Stomach (tissue), 19 donors: ENCODE measurements at places on chromosomes 2 and 18. TPM values are rescaled to one million over a fixed set of nuclear protein-coding genes. Genes with fewer than 3 reads are reported as not detected.

MDH1B gene
- total RNA-seq = 0.58 TPM

GRCh38 chr2:284896-285492, 2.9 kb downstream of the ALKAL2 start:
- H3K27ac ChIP-seq = no peak overlapping the region
- H3K36me3 ChIP-seq = peaks cover 30% of the 10 kb centered on the region
- DNase-seq = no peak
- peaks cover 31% of the 10 kb centered on the region for H3K4me1 ChIP-seq
- H3K27me3 ChIP-seq = peaks cover 9% of the 10 kb centered on the region

DNA sequence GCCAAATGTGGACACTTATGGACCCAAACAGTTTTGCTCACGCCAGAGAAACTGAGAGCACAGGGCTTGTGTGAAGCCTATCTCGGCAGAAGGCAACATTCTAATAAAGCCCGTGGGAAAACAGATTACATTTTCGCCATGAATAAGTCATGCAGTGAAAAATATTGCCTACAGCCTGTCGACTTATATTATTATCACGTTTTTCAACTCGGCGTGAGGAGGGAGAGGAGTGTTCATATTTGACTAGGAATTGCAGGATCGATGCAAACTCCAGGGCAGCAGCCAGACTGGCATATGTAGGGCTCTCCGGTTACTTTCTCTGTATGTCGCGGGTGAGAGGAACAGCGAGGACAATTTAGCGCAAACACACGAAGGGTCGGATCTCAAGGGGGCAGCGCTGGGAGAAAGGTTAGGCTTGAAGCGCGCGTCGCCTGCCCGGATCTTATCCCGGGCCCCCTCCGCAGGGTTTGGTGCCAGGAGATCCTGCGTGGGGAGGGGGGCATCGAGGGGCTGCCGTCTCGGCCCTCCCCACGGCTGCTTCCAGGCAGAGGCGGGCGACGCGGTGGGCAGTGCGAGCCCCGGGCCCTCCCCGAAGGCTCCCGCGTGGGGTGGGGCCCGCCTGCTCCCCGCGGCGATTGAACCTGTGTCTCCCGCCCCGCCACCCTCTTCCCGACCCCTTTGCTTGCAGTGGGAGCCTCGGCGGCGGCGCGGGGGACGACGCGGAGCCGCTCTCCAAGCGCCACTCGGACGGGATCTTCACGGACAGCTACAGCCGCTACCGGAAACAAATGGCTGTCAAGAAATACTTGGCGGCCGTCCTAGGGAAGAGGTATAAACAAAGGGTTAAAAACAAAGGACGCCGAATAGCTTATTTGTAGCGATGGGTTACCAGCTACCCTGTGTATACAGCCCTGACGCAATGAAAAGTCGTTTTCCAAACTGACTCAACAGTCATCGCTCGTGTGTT, 4.4 kb downstream of the ADCYAP1 start:
- no peak overlapping the region for H3K27ac ChIP-seq
- H3K27me3 ChIP-seq = peaks cover 47% of the 10 kb centered on the region
- peak overlapping the region; percentile 39 for H3K4me3 ChIP-seq
- peaks cover 42% of the 10 kb centered on the region for H3K4me1 ChIP-seq
- H3K36me3 ChIP-seq = no peaks in the 10 kb centered on the region

DNA sequence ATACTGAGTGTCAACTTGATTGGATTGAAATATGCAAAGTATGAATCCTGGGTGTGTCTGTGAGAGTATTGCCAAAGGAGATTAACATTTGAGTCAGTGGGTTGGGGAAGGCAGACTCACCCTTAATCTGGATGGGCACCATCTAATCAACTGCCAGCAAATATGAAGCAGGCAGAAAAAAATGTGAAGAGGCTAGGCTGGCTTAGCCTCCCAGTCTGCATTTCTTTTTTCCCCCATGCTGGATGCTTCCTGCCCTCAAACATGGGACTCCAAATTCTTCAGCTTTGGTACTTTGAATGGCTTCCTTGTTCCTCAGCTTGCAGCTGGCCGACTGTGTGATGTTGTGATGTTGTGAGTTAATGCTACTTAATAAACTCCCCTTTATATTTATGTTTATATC, 577.4 kb downstream of the CPS1 start:
- no peaks in the 10 kb centered on the region for H3K4me1 ChIP-seq
- no peaks in the 10 kb centered on the region for H3K27me3 ChIP-seq
- H3K36me3 ChIP-seq = no peaks in the 10 kb centered on the region
- H3K27ac ChIP-seq = no peak overlapping the region

DNA sequence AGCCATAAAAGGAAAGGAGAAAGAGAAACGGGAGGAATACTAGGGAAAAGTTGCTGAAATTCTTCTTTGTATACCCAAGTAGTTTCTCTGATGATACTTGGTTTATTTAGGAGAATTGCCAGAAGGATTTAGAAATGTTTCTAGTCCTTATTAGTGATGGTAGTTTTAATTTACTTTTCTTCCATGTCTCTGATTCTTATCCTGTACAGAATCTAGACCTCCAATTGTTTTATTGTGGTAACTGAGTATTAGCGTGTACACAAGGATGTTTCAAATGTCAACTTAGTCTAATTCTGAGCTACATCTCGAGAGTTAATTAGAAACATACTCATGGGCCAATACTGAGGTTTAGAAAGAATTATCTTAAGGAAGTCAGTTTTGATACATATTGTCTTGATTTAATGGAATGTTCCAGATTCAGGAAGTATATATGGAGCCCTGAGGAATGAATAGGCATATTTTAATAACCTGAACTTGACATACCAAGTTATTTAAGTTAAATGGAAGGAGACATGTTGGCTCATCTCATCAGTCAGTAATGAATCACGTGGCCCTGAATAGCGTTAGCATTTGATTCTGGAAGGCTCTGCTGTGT, 219.6 kb downstream of the LTBP1 start:
- H3K27ac ChIP-seq = no peak overlapping the region
- no peak overlapping the region for H3K4me3 ChIP-seq

DNA sequence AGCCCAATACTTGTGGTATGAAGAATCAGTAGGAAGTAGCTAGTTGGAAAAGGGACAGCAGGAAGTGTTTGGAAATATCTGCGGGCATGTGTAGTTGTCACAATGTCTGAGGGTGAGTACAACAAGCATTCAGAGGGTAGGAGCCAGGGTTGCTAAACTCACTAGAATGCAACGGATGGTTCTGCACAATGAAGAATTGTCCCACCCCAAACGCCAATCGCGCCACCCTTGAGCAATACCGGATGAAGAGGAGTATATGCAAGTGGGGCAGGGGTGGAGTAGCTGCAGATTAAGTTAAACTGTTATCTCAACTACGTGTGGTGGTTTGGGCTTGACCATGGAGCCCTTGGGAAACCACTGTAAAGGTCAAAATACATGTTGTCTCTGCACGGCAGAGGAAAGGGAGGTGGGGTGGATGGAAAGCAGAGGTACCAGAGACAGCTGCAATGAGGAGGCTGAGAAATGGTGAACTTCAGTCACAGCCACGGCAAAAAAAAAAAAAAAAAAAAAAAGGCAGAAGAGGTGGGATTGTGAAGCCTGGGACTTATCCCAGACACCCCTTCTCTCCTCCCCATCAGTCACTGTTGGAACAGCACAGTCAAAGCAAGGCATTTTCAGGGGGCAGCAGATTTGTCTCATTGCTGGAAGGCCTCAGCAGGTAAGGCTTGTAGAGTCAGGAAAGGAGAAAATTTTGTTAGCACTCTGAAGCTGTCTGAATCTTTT, 5.2 kb downstream of the CCL20 start:
- no peaks in the 10 kb centered on the region for H3K27me3 ChIP-seq
- peak overlapping the region; percentile 39 for H3K27ac ChIP-seq
- no peaks in the 10 kb centered on the region for H3K4me1 ChIP-seq
- DNase-seq = no peak
- no peak overlapping the region for H3K4me3 ChIP-seq
- no peaks in the 10 kb centered on the region for H3K36me3 ChIP-seq

GRCh38 chr2:86821842-86822241, 31.1 kb upstream of the CD8A start:
- no peaks in the 10 kb centered on the region for H3K4me1 ChIP-seq
- H3K27ac ChIP-seq = no peak overlapping the region
- no peaks in the 10 kb centered on the region for H3K36me3 ChIP-seq
- no peak for DNase-seq
- H3K4me3 ChIP-seq = no peak overlapping the region
- no peaks in the 10 kb centered on the region for H3K27me3 ChIP-seq

- no peaks in the 10 kb centered on the region for H3K4me1 ChIP-seq
- no peaks in the 10 kb centered on the region for H3K36me3 ChIP-seq
- H3K27ac ChIP-seq = no peak overlapping the region
- no peak overlapping the region for H3K4me3 ChIP-seq
Measured at GRCh38 chr18:46793565-46793964, 36.7 kb upstream of the ST8SIA5 start.

GRCh38 chr18:44579028-44579702, 101.5 kb upstream of the SETBP1 start:
- H3K4me3 ChIP-seq = no peak overlapping the region
- no peaks in the 10 kb centered on the region for H3K4me1 ChIP-seq
- no peak overlapping the region for H3K27ac ChIP-seq
- no peaks in the 10 kb centered on the region for H3K27me3 ChIP-seq

DNA sequence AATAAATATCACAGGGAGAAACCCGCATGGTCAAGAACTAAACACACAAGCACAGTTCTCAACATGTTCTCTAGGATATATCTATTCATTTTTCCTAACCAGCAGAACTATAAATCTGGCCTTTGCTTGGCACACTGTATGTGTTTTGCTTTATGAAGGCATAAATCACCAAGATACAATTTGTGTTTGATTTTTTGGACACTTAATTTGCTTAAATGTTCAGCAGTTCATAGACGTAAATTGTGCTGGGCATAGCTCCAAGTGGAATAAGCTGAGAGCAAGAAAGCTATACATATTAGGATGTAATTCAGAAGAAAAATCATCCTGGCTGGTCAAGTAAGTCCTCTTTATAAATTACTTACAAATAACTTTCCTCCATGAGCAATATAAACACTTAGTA, 341.5 kb upstream of the ATP5MC3 start:
- H3K36me3 ChIP-seq = no peaks in the 10 kb centered on the region
- no peaks in the 10 kb centered on the region for H3K27me3 ChIP-seq
- H3K4me3 ChIP-seq = no peak overlapping the region
- no peak for DNase-seq
- no peaks in the 10 kb centered on the region for H3K4me1 ChIP-seq
- no peak overlapping the region for H3K27ac ChIP-seq

UGT1A5 gene
- total RNA-seq = 1.7 TPM

DNA sequence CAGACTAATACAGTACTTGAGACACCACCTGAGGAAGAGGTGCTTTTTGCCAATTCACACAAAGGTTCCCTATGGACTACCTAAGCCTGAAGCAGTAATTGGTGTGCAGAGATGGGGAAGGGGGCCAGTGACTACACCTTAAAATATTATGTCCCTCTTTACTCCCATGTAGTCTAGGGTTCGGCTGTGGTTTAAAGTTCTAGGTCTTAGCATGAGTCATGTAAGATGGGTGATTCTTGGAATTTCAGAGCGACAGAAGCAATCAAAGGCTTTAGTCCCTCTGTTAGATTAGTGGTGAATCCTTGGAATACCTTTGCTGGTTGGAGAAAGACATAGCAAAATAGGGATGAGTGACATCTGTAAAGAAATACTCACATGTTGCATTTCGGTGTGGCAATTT, 14.3 kb upstream of the CCDC85A start:
- no peak overlapping the region for H3K27ac ChIP-seq
- no peaks in the 10 kb centered on the region for H3K27me3 ChIP-seq
- no peak for DNase-seq
- H3K36me3 ChIP-seq = no peaks in the 10 kb centered on the region

- H3K27ac ChIP-seq = no peak overlapping the region
- H3K4me3 ChIP-seq = no peak overlapping the region
- H3K4me1 ChIP-seq = no peaks in the 10 kb centered on the region
- peaks cover 3% of the 10 kb centered on the region for H3K36me3 ChIP-seq
- no peaks in the 10 kb centered on the region for H3K27me3 ChIP-seq
- DNase-seq = no peak
Measured at GRCh38 chr2:68375582-68375981, 10.5 kb downstream of the PLEK start.

GRCh38 chr18:73750052-73750451, 397.6 kb downstream of the FBXO15 start:
- no peaks in the 10 kb centered on the region for H3K4me1 ChIP-seq
- H3K27me3 ChIP-seq = no peaks in the 10 kb centered on the region
- no peak overlapping the region for H3K27ac ChIP-seq
- DNase-seq = no peak
- H3K36me3 ChIP-seq = no peaks in the 10 kb centered on the region
- H3K4me3 ChIP-seq = no peak overlapping the region

DUSP19 gene
- 4.5 TPM for total RNA-seq

DNA sequence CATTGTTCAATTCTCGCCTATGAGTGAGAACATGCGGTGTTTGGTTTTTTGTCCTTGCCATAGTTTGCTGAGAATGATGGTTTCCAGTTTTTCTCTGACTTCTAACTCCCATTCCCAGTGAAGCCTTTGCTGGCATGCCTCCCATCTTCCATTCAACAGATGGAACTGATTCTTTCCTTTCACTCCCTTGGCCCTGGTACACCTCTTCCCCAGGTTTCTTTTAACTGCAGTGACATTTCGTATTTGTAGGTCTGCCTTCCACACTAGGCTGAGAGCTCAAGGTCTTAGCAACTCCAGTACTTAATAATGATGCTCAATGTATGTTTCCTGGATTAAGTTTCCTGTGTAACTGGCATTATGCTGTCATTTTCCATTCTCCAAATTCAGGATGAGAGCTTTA, 48.5 kb downstream of the GAREM1 start:
- peak; percentile 38 for DNase-seq
- H3K4me1 ChIP-seq = peaks cover 16% of the 10 kb centered on the region
- no peak overlapping the region for H3K27ac ChIP-seq
- H3K27me3 ChIP-seq = no peaks in the 10 kb centered on the region

REG1B gene
- not detected for total RNA-seq

SLC9A2 gene
- 24.6 TPM for total RNA-seq

DNA sequence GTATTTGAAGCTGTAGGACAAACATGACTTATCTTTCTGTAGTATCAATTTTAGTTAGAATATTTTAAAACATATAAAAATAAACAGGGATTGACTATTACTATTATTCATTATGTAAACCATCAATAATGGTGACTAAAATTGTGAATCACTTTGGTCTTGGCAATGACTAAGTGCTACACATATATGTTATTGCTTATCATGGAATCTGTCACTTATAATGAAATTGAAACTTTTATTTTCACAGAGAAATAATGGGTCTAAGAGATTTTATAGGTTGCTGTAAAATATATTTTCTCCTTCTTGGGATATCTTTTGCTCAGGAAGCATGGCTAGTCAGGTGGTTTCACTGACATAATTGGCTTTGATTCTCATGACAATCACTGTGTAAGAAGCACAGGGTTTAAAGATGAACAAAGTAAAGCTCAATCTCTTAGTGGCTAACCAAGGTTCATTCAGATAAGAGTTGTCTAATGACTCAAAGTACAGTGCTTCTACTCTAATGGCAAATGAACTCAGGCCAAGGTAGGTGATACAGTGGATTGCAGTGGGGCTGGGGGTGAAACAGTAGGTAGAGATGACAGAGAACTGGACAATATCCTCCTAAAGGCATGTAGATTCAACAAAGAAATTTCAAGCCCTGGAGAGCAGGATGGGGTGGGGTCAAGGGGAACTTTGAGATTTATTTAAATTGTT, 98.6 kb upstream of the FANCL start:
- H3K27me3 ChIP-seq = no peaks in the 10 kb centered on the region
- H3K27ac ChIP-seq = no peak overlapping the region
- no peaks in the 10 kb centered on the region for H3K4me1 ChIP-seq
- H3K4me3 ChIP-seq = no peak overlapping the region
- no peak for DNase-seq
